Stimulated activated CD4-positive, alpha-beta T cell treated with anti-CD3 and anti-CD28 coated beads, Interleukin-12 subunit alpha, Interleukin-12 subunit beta, amount 100 ng/mL, for 48 hours (primary cell): ENCODE measurements at places on chromosomes 12 and 14.

DNA sequence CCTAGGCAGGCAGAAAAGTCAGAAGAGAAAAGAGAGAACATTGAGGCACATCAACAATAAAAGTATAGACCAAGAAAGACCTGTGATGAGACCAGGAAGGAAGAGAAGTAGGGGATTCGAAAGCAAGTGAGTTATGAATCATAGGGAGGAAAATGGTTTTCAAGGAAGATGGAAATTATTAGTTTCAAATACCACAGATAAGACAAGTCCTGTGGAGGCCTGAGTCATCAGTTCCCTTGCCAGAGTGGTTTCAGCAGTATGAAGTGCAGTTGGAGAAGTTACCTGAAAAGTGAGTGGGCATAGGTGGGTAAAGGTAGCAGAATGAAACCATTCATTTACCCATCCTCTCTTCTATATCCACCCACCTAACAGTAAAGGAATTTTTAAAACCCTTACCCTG is 25.2 kb upstream of the TSPAN8 start:
- DNase-seq = no peak

GRCh38 chr12:10098791-10099190 is at the start of gene CLEC1A:
Gene CLEC1A (minus strand): TSS chr12:10098985. CDS start chr12:10098922, 63 bp downstream.
- no peak for DNase-seq

GRCh38 chr12:123546281-123546680 is 12.8 kb upstream of the RILPL1 start:
- no peak for DNase-seq

- no peak for DNase-seq
Observed at GRCh38 chr12:120865098-120865497, 39.1 kb downstream of the SPPL3 start.

GRCh38 chr12:100733817-100734593 is 60.6 kb upstream of the ANO4 start:
- DNase-seq = no peak

GRCh38 chr12:127363392-127363791 is 903.6 kb upstream of the TMEM132C start:
- DNase-seq = no peak

DNA sequence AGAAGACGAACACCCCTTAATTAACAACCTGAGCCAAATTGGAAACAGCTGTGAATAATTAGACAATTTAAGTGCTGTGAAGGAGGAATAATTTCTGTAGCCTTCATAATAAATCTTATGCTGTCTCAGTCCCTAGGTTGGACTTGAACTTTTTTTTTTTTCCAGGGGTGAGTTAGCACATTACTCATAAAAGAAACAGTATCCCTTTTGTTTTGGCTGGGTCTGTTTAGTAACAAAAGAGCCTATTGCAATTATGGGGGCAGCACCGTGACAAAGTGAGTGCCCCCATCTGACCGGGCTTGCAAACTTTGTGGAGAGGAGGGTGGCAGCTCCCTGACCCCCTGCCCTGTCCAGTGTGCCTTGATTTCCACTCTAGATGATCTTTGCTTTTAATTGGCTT is 167.4 kb downstream of the DICER1 start:
- DNase-seq = no peak

DNA sequence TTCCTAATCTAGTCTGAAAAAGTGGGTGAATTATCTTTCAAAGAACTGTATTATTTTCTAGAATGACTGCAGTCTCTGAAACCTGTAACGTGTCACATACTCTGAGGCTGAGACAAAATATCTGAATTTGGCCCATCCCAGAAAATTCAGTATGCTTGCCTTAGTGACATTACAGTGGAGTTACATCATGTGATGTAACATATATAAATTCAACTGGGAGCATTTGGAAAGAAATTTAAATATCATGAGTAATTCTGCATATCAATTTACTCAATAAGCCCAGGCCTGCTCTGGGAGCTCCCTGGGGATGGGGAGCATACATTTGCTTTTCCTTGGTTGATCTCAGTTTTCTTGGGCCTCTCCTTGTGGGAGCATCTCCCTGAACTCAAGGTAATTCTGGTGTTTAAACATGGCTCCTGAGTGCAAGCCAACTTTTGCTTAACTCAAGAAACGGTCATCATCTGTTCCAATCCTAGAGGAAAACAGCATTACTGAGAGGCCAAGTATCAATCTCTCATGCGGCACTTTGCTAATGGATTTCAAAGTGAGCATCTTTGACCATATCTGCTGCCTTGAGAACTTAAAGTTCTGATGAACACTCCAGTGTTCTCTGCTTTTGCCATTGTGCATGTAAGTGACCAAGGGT is 54.4 kb downstream of the AKAP6 start:
- no peak for DNase-seq

- no peak for DNase-seq
Observed at GRCh38 chr14:75648066-75648838, 12.4 kb downstream of the ERG28 start.

- no peak for DNase-seq
Observed at GRCh38 chr12:62647586-62647985, 181.0 kb downstream of the MON2 start.

- DNase-seq = no peak
Observed at GRCh38 chr14:73344319-73344718, 107.0 kb downstream of the PAPLN start.

DNA sequence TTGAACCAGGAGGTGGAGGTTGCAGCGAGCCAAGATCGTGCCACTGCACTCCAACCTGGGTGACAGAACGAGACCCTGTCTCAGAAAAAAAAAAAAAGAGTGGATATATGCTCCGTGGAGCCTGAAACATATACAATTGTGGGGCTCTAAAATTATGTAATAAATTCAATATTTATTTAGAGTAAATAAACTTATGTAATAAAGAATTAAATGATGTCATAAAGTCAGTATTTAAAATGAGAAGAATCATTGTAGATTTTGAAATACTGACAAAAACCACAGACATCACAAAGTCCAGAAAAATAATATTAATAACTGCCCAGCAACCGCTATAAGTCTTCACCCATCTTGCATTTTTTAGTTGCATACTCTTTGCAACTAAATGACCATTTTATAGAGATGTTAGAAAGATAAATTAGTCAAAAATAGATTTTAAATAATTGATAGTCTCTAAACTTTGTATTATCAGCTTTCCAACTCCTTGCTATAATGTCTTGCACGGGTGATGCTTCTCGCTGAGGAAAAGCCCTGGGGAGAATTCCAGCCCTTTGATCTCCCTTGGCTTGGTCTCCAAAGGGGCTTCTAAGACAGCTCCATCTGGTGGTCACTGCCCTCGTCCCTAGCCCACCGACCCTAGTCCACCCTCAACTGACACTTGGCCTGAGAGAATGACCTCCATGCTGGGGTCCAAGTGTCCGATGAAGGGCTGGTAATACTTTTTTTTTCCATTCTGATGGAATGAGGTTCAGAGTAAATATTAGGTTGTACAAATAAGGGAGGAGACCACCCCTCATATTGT is 7.9 kb upstream of the TMBIM6 start:
- DNase-seq = no peak

GRCh38 chr12:47397664-47398281 is 308.1 kb downstream of the RPAP3 start:
- DNase-seq = no peak

DNA sequence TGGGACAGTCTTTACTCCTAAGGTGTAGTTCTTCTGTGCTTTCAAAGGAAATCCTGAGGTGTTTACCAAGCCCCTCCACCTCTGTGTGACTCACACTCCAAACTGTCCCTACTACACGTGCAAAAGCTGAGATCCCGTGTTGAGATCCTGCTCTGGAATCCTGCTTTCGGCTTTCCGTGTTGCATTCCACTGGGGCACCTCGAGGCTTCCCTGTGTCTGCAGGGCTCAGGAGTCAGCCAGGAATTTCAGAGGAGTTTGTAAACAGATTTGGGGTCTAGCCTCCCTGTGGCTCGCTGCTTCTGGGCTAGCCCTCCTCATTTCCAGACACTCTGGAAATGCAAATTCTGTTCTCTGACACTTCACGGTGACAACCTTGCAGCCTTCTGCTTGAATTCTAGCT is 48.4 kb downstream of the CACNA2D4 start:
- no peak for DNase-seq

GRCh38 chr12:98744680-98745079 is 99.6 kb downstream of the APAF1 start:
- DNase-seq = no peak

GRCh38 chr12:112115259-112116045 is 6.9 kb upstream of the NAA25 start:
- no peak for DNase-seq

DNA sequence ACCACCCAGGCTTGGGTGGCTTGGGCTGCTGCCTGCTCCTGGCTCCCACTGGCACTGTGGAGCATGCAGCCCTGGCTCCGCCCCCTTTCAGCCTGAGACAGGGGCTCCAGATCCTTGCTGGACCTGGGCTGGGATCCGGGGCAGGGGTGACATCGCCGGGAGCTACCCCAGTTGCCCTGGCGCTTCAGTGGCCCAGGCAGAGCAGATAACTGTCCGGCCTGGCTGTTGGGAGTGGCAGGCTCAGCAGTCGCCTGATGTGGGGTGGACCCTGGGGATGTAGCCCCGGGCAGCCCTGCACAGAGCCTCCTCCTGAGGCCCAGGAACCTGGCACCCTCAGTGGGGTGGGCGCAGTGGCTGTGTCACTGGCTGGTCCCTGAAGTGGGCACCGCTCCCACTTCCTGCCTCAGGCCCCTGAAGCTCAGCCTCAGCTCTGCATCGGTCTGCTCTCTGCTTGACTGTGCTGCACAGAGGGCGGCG is 57.9 kb downstream of the FUT8 start:
- no peak for DNase-seq

DNA sequence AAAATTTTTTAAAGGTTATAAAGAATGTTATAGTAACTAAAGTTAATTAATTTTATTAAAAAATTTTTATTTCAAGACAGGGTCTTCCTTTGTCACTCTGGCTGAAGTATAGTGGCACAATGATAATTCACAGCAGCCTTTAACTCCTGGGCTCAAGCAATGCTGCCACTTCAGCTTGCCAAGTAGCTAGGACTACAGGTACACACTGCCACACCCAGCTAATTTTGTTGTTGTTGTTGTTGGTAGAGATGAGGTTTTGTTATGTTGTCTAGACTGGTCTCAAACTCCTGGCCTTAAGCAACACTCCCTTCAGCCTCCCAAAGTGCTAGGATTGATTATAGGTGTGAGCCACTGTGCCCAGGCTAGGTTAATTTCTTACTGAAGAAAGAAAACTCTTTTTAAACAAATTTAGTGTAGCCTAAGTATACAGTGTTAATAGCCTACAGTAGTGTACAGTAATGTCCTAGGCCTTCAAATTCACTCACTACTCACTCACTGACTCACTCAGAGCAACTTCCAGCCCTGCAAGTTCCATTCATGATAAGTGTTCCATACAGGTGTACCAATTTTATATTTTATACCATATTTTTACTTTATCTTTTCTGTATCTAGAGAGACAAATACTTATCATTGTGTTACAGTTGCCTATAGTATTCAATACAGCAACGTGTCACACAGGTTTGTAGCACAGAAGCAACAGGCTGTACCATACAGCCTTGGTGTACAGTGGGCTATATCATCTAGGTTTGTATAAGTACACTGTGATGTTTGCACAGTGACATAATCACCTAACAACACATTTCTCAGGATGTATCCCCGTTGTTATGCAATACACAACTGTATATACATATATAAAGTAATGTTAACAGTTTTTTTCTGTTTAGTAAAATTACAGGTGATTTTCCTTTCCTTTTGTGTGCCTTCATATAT is 24.7 kb upstream of the DNAAF2 start:
- DNase-seq = no peak

- DNase-seq = no peak
Observed at GRCh38 chr14:105855893-105856675, 329.7 kb downstream of the TMEM121 start.

DNA sequence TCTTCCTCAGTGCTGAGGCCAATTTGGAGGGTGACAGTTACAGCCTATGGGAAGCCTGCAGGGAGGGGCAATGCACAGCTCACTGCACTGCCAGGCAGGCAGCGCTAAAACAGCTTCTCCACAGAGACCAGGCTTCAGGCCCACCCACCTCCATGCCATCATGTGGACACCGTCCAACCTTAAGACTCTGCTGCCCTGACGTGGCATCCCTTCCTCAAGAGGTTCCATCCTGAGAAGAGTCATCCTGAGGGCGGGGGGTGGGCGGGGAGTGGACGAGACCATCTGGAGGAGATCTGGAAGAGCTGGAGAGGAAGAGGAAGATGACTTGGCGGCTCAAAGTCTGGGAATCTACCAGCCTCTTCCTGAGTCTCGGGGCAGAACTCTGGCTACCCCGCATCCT is 8.4 kb upstream of the ACVRL1 start:
- no peak for DNase-seq

DNA sequence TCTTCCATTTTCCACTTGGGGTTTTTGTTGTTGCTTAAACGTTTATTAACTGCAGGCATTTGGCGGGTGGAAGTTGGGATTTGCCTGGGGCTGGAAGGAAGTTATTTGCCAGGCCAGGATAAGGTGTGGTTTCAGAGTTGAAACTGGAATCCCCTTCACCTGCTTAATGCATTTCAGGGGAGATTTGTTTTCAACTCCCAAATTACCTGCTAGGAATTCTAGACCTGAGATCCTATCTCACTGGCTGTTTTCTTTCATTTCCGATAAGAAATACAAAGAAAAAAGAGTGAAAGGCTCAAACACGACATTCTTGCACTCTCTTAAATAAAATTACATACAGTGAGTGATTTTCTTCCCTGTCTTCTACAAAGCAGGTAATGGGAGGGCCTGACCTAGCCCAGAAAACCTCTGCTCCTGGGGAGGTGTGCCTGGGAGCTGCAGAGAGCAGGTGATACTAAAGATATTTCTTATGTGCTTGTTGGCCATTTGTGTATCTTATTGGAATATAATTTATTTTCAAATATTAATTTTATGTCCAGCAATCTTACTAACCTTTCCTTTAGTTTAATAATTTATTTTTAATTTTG is 278.2 kb downstream of the ZFP36L1 start:
- DNase-seq = no peak

DNA sequence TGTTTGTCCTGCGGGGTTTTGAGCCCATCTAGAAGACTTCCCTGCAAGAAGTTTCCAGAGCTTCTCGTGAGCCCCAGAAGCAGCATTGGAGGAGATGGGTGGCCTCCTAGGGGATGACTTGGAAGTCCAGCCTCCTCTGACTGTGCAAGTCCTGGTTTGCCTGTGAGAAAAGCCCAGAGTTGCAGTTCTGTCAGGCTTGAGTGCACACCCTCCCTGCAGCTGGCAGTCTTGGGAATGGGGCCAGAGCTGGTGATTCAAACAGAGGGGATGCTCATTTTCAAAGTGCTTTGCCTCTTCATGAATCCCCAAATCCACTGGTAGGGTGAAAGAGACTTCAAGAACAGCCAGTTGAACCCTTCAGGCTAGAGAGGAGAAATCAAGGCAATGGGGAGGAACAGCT is 3.9 kb upstream of the PPP1R1A start:
- no peak for DNase-seq

GRCh38 chr14:104933746-104934733 is 9.4 kb downstream of the PLD4 start:
- no peak for DNase-seq

DNA sequence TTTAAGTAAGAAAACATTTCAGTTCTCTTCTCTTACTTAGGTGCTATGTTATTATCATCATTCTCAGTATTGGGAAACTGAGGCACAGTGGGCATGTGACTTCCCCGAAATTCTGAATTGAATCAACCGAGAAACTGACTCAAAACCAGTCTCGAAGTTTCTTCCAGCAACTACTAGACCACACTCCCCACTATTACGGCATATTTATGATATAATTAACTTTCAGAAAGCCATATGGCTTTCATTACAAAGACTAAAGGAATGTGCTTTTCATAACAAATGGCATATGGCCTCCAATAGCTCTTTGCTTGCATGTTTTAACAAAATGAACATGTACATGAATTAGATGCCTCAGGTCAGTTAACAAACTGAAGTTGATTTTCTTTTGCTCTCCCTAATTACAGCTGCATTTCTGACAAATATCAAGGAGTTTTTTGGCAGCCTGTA is 182.9 kb upstream of the SLC38A2 start:
- no peak for DNase-seq
